Neuronal stem cell (in vitro differentiated cells): ENCODE measurements at places on chromosomes 3 and 15.

DNA sequence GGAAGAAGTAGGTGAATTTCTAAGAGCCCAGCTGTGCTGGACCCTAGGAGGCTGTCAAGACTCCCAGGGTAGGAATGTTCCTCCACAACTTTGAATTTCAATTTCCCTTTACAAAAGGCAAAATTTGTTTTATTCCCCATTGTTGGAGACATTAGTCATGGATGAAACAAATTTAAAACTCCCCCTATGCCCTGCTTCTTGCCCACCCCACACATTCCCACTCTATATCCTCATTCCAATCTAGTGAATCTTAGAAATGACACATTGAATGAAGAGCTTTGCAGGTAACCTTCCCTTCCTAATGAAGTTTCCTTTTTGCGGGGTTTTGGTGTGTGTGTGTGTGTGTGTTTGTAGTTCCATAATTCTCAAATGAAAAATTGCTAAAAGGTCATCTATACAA, 72.6 kb downstream of the CCNL1 start:
- DNase-seq: no peak

- DNase-seq: no peak
Measured at GRCh38 chr3:177561769-177562392, 364.6 kb upstream of the TBL1XR1 start.

- no peak for DNase-seq
Measured at GRCh38 chr3:134801204-134801958, 6.3 kb downstream of the EPHB1 start.

- DNase-seq: no peak
Measured at GRCh38 chr3:194489736-194490612, 3.2 kb upstream of the ATP13A3 start.

DNA sequence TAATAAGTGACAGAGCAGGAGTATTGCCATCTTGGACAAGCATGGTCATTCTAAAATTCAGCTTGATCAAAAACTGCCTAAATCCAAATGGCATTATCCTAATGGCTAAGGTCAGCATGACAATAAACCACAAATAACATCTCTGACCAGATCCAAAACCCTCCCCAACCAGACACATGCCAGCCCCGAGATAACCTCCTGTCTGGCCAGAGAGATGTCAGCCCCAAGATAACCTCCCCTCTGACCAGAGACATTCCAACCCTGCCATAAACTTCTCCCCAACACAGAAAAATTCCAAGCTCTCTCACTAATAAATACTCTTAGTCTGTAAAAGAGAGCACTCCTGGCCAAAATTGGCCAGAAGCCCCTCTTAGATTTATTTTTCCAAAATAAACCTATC, 470.5 kb upstream of the UBE2E2 start:
- DNase-seq: no peak

- no peak for DNase-seq
Measured at GRCh38 chr15:70435369-70435768, 328.0 kb downstream of the UACA start.

DNA sequence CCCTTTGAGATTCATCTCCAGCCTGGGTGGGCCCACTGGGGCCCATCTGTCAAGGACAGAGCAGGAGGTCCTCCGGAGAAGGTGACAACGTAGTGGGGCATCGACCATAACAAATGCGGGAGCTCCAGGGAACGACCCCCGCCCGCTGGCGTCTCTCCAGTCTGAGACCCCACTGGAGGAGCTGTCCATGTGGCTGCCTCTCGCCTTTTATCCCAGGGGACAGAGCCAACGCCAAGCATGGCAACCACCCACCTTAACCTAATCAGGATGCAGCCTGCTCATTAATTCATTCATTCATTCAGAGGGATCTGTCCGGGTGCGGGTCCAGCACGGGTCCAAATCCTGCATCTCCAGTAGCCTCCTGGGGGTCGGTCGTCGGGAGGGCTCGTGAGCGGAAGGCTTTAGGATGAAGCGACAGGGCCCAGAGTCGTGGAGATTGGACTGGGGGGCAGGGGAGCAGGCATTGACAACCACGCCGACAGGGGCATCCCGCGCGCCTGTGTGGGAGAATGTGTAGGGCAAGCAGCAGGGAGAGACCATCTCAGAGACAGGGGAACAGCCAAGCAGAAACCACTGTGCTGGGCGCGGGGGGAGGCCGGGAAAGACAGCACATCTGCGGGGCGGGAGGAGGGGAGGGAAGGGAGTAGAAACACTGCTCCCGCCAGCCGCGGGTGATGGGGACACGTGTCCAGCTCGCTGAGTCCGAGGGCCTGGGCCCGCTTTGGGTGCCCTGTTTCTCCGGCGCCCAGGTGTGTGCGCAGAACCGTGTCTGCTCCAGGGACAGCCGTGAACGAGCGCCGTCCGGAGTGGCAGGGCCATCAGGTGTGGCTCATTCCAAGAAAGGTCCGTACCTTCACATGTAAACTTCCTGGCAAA, 1.9 kb downstream of the PIGZ start:
- DNase-seq: no peak

DNA sequence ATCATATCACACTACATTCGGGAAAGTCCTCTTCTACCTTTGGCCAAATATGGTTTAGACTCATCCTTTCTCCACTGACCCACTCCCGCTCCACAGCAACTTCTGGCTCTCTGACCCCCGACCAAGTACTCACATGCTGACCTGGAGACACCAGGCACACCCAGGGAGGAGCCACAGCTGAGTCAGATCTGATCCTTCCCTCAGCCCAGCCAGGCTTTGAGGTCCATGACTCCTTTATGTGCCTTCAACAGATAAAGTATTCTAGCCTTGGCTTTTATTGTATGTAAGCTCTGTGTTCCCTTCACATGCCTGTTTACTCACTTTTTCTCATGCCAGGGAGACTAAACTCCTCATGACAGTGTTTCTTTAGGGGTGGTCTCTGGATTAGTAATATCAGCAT, 166.9 kb upstream of the UMPS start:
- DNase-seq: no peak

- DNase-seq: no peak
Measured at GRCh38 chr3:135337192-135337591, 542.1 kb downstream of the EPHB1 start.
